ENCODE measurements at places on chromosomes 1 and 21. TPM values are rescaled to one million over a fixed set of nuclear protein-coding genes. Genes with fewer than 3 reads are reported as not detected.

The IL19 gene
- not detected for total RNA-seq

The ARHGAP30 gene
- 0.52 TPM for total RNA-seq

The AUNIP gene
- total RNA-seq = 15.1 TPM

The KRTAP7-1 gene
- total RNA-seq = not detected

The AXDND1 gene
- not detected for total RNA-seq

The RPTN gene
- total RNA-seq = not detected

The MAP1LC3C gene
- 1.5 TPM for total RNA-seq

The FCRL5 gene
- total RNA-seq = 0.70 TPM

The CD2 gene
- total RNA-seq = 0.44 TPM

Data from WTC11 (cell line).